ENCODE measurements at places on chromosomes 5 and 9.

DNA sequence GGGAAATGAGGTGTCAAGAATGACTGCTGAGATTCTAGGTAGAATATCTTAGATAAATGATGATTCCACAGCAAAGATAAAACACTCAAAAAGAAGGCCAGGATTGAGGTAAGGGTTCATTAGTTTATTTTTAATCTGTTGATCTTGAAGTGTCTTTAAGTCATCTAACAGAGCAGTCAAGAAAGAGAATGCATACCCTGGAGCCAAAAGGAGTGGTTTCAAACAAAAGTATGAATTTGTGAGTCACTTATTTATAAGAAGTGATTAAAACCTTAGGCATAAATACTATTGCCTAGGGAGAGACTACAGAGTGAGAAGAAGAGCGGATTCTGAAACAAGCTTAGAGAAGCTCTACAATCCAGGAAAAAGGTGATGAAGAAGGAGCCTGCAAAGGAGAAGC lies 541.0 kb downstream of the DTWD2 start:
- DNase-seq: no peak

- DNase-seq: no peak
Observed at GRCh38 chr9:91727972-91728371, 222.1 kb downstream of the ROR2 start.

DNA sequence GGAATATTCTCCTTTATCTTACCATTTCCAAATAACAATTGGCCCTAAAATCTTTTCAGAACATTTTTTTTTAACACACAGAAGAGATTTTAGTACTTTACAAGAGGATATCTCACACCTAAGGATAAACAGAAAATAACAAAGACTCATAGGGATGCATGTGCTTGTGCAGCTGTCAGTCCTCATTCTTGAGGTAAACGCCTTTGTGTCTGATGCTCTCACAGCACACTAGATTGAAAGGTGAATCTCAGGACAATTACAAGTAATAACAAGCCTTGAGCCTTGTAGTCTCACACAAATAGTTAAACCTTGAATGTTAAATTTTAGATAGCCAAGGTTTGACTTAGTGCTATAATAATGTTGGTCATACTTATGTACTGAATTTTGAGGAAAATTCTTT lies 439.2 kb downstream of the PTPRD start:
- no peak for DNase-seq

- DNase-seq: no peak
Observed at GRCh38 chr5:2715856-2716255, 35.6 kb downstream of the IRX2 start.

DNA sequence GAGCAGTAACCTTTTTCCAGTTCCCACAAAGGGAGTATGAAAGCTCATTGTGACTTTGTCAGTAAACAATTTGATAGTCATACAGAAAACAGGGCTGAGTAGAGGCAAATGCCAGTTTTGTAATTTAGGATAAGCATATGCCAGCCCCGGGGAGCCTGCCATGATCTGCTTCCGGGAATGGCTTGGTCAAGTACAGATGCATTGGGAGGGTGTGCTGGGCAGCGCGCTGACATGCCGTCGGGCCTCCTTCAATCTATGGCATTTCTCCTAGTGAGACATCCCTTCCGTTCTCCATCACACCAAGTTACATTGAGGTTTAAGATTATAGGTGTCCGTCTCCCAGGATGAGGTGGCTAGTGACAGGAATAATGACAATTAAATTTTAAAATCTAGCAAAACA lies 48.6 kb downstream of the GNA14 start:
- no peak for DNase-seq

GRCh38 chr5:124451721-124452383 lies 294.6 kb downstream of the ZNF608 start:
- no peak for DNase-seq

GRCh38 chr5:143636931-143637528 lies 174.9 kb upstream of the HMHB1 start:
- no peak for DNase-seq

GRCh38 chr9:92668746-92669526 lies 995 bp downstream of the IPPK start:
- DNase-seq: peak; percentile 74

DNA sequence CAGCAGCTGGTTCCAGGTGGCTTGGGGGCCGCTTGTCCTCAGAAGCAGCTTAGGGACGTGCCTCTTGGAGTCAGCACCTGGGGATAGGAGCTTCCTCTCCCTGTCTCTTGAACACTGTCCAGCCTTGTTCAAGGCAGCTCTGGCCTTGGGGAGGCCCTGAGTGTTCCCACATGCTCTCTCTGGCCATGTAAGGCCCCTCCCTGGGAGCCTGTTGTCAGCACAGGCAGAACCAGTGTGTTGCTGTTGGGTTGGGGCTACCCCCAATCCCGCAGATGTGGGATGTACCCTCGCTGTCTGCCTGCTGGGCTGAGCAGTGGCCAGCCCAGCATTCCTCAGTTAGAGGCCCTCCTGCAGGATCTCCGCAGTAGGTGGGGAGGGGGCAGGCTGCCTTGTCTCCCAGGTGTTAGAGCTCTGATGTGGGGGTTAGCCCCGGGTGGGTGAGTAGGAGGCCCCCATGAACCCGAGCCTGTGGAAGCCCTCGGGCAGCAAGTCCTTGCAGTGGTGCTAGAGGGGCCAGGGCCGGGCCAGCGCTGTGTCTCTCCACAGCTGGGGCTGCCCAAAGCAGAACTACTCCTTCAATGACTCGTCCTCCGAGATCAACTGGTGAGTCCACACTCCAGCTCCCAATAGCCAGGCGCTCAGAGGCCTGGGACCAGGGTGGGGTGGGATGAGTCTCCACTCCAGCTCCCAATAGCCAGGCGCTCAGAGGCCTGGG lies 51.6 kb downstream of the KCNT1 start:
- no peak for DNase-seq

DNA sequence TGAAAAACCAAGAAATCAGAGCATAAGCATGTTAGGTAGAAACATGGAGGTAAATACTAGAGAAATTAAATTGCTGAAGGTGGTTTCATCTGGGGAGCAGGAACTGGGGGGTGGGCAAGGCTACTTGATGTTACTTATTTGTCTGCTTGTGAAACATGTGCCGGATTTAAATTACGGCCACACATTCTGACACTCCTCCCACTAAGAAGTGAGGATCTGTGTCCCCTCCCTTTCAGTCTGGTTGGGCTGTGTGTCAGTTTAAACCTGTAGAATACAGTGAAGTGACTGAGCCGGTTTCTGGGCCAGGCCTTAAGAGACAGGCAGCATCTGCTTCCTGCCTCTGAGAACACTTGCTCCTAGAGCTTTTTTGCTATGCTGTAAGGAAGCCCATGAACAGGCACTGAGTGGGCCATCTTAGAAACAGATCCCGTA lies 2.3 kb upstream of the IARS1 start:
- no peak for DNase-seq

DNA sequence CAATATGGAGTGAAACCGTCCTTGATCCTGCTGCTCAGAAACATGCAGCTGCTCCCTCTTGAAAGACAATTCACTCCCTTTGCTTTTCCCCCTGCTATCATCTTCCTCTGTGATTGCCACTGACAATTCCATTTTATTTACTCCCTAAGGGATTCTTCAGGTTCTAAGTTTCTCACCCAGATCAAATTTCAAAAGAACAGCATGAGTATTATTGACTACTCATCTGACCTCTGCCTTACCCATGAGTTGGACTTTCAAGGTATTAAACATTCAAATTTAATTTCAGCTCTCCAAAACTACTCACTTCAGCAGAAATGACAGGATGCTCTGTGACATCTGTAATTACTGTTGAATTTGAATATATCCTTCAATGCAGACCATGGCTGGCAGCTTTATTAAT lies 236.5 kb upstream of the HAPLN1 start:
- no peak for DNase-seq

GRCh38 chr9:2755285-2755684 lies 38.0 kb downstream of the KCNV2 start:
- no peak for DNase-seq

DNA sequence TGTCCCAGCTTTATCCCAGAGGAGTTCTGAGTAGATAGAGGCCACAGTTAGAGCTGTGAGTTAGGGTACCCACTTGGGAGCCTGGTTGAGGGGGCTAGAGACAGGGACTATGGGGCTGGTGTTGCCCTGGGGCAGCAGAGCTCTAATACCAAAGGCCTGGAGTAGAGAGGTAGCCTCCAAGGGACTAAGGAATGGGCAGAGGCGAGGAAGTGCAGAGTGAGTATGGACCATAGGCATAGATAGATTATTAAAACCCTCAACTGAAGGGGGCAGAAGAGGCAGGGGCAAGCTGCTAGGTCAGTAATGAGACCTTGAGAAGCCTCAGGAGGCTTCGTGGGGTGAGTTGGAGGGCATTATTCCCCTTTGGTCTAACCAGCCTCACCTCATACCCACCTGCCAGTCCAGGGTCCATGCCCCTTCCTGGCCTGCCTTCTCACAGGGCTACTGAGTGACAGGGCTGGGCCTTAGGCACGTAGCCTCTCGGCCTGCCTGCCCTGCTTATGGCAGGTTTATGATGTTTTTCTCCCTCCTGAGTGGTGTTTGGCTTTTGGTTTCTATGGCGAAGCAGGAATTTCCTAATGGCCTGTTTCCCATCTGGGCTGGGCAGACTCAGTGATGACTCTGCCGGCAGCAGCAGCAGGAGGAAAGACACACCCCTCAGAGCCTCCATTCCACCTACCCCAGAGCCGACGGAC lies 8.0 kb downstream of the PDLIM4 start:
- peak; percentile 81 for DNase-seq

- no peak for DNase-seq
Observed at GRCh38 chr9:126329476-126330275, 3.0 kb downstream of the MVB12B start.

GRCh38 chr5:77778881-77779438 lies 2.8 kb upstream of the TBCA start:
- no peak for DNase-seq

- DNase-seq: no peak
Observed at GRCh38 chr9:91758491-91758981, 191.5 kb downstream of the ROR2 start.

- DNase-seq: no peak
Observed at GRCh38 chr5:81830596-81830995, 79.7 kb upstream of the SSBP2 start.

GRCh38 chr5:172868924-172869591 lies 35.0 kb downstream of the ERGIC1 start:
- peak; percentile 96 for DNase-seq

GRCh38 chr5:73938280-73938937 lies 312.4 kb downstream of the ARHGEF28 start:
- DNase-seq: no peak

DNA sequence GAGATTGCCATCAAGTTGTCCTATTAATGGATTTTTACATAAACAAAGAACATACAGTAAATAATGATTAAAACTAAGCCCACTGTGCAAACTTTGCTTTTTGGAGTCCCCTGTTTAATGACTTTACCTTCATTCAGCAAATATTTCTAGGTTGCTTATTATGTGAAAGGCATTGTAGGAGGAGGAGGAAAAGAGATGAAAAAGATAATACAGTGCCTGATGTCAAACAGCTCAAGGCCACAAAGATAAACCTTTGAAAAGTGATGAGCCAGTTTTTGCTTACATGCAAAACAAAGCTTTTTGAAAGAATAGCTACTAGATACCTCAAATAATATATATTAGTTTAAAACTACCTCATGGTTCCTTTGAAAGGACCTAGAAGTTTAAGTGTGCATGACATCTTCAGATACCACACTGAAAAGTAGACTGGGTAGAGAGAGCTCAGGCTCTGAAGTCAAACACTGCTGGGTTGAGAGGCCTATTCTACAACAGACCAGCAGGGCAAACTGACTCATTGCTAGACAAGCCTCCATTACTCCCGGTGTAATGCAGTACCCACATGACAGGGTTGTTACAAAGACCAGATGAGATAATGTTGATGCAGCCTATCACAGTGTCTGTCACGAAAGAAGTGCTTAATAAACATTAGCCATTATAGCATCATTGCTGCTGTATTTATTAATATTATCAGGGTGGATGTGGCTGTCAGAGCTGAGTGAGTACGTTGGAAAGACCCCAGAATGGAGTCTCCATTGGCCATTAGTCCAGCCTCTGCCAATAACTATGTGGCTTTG lies 11.8 kb downstream of the DEPDC1B start:
- DNase-seq: no peak

DNA sequence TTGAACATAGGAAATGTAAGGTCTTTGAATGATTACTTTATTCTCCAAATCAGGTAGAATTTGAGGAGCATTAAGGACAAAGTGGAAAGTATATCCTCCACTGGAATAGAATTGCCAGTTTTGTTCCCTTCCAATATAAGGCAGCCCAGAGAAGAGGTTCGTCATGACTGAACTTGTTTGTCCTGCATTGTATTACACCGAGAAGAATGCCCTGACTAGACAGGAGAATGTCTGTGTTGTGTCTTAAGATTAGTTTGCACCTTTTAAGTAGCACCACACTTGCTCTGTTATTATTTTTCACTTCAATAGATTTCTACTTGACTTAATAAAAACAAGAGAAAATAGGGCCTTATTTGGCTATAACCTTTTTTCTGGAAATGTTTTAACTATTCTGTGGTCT lies 586.2 kb upstream of the PTGER4 start:
- DNase-seq: no peak

- no peak for DNase-seq
Observed at GRCh38 chr9:99361817-99362216, 139.7 kb downstream of the SEC61B start.

- no peak for DNase-seq
Observed at GRCh38 chr5:80959768-80960442, at the start of gene RASGRF2. RASGRF2 (plus strand) TSS chr5:80960363; CDS start chr5:80960739, 376 bp downstream.

- no peak for DNase-seq
Observed at GRCh38 chr9:126275386-126276001, 51.1 kb upstream of the MVB12B start.

GRCh38 chr9:71879644-71880174 lies 31.3 kb downstream of the ABHD17B start:
- DNase-seq: no peak

- DNase-seq: no peak
Observed at GRCh38 chr5:176548967-176549444, at the start of gene CDHR2. CDHR2 (plus strand) TSS chr5:176549342; CDS start chr5:176565353, 16,011 bp downstream.

- DNase-seq: no peak
Observed at GRCh38 chr5:150117945-150118560, 31.7 kb upstream of the CSF1R start.

GRCh38 chr5:59756373-59757035 lies 137.0 kb downstream of the PDE4D start:
- DNase-seq: no peak

DNA sequence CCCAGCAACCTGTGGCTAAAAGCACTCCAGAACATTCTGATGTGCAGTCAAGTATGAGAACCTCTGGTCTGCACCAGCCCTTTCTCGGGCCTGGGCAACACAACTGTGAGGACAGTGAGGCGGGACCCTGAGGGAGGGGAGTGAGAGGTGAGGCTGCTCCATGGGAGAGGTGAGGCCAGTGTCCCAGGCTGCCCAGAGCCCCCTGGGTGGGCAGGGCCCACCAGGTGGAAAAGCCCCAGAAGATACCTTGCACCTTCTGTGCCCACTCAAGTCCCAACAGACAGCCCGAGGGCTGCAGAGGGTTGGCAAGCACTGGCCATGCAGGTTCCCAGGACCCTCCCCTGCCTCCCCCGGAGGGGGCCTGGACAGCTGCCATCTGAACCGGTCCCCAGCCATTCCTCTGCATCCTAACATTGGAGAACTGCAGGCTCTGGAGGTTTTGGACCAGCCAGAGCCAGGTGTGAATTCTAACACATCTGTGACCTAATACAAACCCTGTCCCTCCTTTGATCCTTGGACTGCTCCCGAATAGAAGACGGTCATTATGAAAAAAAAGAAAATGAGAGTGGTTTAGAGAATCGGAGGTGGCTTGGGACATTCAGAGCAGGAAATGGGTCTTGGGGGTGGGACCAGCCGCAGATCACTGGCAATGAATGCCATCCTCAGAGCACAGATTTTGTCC lies 57.0 kb downstream of the DUSP1 start:
- DNase-seq: no peak
